A172 (cell line): ENCODE measurements at places on chromosomes 4 and X. TPM values are rescaled to one million over a fixed set of nuclear protein-coding genes. Genes with fewer than 3 reads are reported as not detected.

Gene ADGRG2
- 5.8 and 6.5 TPM in 2 replicates for total RNA-seq

Gene STS
- 1.9 and 2.3 TPM in 2 replicates for total RNA-seq

Gene COMMD8
- total RNA-seq: 54.2 and 83.0 TPM in 2 replicates

Gene HEPH
- total RNA-seq: not detected in 2 replicates

Gene SYTL4
- total RNA-seq: 5.4 and 5.7 TPM in 2 replicates

Gene PAGE5
- total RNA-seq: 3.0 and 8.1 TPM in 2 replicates

Gene BRS3
- not detected in 2 replicates for total RNA-seq
